Activated T-helper 1 cell treated with anti-CD3 and anti-CD28 coated beads, Interleukin-12 subunit alpha, Interleukin-12 subunit beta, Interleukin-2, Interleukin-4 antibody, amounts not matched to agents 30 ng/mL and 10 ng/mL and 1 ng/mL, durations not matched to agents 14 hours and 24 hours and 36 hours (primary cell): ENCODE measurements at places on chromosomes 7 and 10. TPM values are rescaled to one million over a fixed set of nuclear protein-coding genes. Genes with fewer than 3 reads are reported as not detected.

DNA sequence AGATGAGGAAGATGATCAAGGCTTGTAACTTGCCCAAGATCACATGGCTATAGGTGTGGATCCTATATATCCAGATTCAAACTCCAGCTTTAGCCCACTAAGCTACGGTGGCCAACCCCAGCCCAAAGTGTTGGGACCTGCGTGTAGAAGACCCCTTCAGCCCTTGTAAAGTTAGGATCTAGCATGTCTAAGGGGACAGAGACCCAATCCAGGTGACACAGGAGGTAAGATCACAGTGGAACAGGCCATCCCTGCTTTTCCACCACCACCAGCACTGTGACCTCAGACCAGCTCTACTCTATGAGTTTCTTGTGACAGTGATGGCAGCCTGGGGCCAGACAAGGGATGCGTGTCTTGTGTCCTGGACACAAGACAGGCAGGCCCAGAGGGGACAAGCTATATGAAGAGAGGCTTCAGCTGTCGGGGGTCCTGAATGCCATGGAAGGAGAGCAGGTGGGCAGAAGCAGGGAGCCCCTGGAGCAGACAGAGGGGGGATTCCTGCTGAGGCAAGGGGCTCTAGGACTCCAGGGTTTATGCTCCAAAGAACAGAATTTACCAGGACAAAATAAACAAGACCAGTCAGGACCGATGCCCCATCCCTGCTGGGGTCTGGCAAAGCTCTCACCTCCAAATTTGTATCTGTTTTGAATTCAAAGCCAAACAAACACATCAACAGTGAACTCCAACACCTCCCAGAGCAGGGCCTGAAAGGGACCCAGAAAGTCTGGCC, 10.4 kb downstream of the GPRIN2 start:
- H3K36me3 ChIP-seq = no peaks in the 10 kb centered on the region
- no peak overlapping the region for H3K27ac ChIP-seq
- H3K4me1 ChIP-seq = no peaks in the 10 kb centered on the region

DNA sequence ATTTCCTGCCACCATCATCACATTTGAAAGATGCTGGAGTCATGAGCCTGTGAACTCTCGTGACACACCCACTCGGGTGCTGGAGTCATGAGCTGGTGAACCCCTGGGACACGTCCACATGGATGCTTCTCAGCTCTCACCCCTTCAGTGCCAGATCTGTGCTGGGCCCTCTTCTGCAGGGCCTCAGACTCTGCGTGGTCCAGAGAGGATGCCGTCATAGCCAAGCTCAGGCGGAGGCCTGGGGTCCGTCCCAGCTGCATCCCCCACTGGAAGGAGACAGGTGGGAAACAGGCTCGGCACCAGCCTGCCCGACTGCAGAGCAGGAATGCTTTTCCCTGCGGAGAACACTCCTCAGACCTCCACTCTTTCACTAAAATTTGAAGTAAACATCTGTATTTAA, 156.5 kb upstream of the PPP2R2D start:
- DNase-seq = no peak
- H3K4me3 ChIP-seq = no peak overlapping the region
- no peaks in the 10 kb centered on the region for H3K36me3 ChIP-seq
- H3K27ac ChIP-seq = no peak overlapping the region

DNA sequence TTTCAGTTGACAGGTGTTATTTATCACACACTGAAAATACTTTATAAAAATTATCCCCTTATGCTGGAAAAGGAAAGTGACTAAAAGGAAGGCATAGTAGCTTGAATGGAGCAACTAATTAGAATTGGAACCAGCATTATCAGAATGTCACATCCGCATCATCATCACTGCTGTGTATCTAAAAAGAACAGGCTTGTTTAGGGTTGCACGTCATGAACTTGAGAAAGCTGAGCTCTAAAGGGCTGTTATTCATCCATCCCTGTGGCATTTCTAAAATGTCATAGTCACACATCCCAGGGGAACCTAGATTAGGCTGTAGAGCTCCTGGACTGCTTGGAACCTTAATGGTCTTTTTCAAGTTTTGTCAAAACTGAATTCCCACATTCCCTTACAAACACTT, 54.4 kb downstream of the KLHDC10 start:
- H3K27ac ChIP-seq = no peak overlapping the region
- H3K36me3 ChIP-seq = peaks cover 48% of the 10 kb centered on the region
- no peaks in the 10 kb centered on the region for H3K27me3 ChIP-seq
- peaks cover 10% of the 10 kb centered on the region for H3K4me1 ChIP-seq

DNA sequence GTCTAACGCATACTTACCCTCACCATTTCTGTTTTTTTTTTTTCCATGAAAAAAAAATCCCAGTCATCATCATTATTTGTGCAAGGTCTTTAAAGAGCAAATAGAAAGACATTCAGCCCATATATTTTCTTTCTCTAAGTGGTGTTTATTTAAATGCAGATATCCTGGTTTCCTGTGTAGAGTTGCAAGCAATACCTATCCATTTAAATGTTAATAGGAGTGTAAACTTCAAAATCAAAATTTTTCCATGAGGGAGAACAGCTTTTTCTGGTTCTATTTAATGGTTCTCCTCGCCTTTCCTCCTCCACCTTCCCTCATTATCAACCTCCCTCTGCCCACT, 120.1 kb upstream of the AGK start:
- no peaks in the 10 kb centered on the region for H3K36me3 ChIP-seq
- no peak overlapping the region for H3K4me3 ChIP-seq
- no peak overlapping the region for H3K27ac ChIP-seq

DNA sequence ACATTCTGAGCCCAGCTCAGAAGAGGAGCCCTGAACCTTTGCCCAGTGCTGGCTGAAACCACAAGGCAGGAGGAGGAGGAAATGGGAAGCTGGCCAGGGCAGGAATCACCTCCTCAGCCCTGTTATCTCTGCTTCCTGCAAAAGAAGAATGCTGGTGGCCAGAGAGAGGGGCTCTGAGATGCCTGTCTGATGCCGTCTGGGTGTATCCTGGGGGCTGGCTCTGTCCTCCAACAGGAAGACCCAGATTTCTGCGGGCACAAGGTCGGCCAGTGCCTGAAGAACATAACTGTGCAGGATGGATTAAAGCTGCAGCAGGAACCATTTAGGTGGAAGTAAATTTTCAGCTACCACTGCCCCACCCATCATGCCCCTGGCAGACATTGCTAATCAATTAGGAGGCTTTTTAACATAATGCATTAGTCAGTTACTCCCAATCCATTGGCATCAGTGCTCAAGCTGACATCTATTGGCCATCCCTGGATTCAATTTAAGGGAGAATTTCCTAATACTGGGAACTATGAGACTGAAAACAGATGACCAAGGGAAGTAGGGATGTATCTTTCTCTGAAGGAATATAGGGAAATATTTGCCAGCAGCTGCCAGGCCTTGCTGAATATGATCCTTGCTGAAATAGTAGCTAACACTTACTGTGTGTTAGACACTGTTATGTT, 67.7 kb downstream of the COL13A1 start:
- H3K27ac ChIP-seq = no peak overlapping the region
- H3K4me1 ChIP-seq = no peaks in the 10 kb centered on the region

Gene OSBPL3
- total RNA-seq = 90.6 and 101 TPM in 2 replicates

- H3K36me3 ChIP-seq = no peaks in the 10 kb centered on the region
- no peaks in the 10 kb centered on the region for H3K4me1 ChIP-seq
- H3K4me3 ChIP-seq = no peak overlapping the region
Measured at GRCh38 chr7:90726623-90727022, 130.5 kb downstream of the CDK14 start.

DNA sequence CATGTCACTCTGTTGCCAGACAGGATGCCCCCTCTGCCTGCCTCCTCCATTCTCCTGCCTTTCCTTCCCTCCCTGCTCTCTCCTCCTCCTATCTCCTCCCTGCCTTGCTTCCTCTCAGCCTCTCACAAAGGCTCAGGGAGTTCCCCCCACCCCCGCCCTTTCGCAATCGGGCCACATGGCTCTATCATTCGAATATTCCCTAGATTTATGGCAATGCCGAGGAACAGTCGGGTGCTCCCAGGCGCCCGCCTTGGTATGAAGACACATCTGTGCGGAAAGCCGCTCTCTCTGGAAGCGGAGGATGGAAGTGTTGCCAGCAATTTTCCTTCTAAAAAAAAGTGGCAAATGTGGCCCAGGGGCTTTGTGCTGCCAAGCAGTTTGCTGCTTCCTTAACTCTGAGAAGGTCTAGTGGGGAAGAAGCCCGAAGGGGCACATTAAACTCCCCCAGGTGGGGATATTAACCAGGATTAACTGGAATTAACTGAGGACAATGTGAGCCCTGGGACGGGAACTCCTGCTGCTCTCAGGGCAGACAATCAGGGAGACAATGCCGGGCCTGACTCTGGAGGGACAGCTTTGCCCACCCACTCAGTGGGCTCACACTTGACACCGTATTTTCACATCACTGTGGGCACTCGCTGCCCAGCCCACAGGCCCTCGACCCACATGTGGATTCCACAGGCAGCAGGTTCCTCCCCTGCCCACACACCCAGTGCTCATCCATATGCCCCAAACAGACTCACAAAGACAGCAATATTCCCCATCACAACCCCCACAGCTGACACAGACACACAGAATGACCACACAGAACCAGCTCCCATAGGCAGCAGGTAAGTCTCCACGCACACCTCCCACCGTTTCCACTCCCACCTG, 88.4 kb upstream of the SMNDC1 start:
- H3K4me1 ChIP-seq = peaks cover 82% of the 10 kb centered on the region
- peaks cover 4% of the 10 kb centered on the region for H3K36me3 ChIP-seq
- H3K4me3 ChIP-seq = no peak overlapping the region
- no peak for DNase-seq
